ENCODE measurements at places on chromosomes 13 and 19.

- no peaks in the 10 kb centered on the region for H3K36me3 ChIP-seq
- DNase-seq: no peak
- no peaks in the 10 kb centered on the region for H3K27me3 ChIP-seq
- no peak overlapping the region for H3K4me3 ChIP-seq
- peak overlapping the region; percentile 23 for H3K27ac ChIP-seq
Measured at GRCh38 chr13:37443538-37443937, 155.0 kb downstream of the POSTN start.

- no peaks in the 10 kb centered on the region for H3K36me3 ChIP-seq
- no peak for DNase-seq
- H3K4me3 ChIP-seq: peak overlapping the region; percentile 4
- H3K27ac ChIP-seq: peak overlapping the region; percentile 58
- peaks cover 18% of the 10 kb centered on the region for H3K4me1 ChIP-seq
Measured at GRCh38 chr19:40775632-40776022, 306 bp downstream of the MIA start.

GRCh38 chr13:87671753-87672605, 808 bp downstream of the SLITRK5 start:
- H3K36me3 ChIP-seq: no peaks in the 10 kb centered on the region
- DNase-seq: peak; percentile 60
- no peak overlapping the region for H3K27ac ChIP-seq
- H3K4me1 ChIP-seq: peaks cover 41% of the 10 kb centered on the region
- peak overlapping the region; percentile 61 for H3K4me3 ChIP-seq
- H3K27me3 ChIP-seq: peaks cover 65% of the 10 kb centered on the region

DNA sequence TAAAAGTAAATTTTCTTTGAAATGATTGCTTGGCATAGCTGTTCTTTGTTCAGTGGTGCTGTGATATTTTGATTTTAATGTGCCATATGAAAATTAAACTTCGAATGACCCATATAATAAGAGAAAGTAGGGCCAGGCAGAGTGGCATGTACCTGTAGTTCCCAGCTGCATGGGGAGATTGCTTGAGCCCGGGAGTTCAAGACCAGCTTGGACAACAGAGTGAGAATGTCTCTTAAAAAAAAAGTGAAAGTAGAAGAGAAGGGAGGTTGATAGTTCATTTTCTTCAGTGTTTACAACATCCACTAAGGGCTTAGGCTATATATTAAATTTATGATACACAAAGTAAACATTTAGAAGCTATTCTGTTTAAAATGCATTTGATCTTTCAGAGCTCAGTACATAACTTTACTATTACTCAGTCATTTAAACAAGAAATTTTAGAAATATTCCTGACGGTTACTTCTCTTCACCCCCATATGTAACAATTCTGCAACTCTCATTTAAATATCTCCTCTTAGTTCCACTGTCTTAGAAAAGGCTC, 17.2 kb upstream of the RFC3 start:
- no peak for DNase-seq
- peaks cover 24% of the 10 kb centered on the region for H3K4me1 ChIP-seq
- H3K4me3 ChIP-seq: no peak overlapping the region
- H3K27me3 ChIP-seq: no peaks in the 10 kb centered on the region

DNA sequence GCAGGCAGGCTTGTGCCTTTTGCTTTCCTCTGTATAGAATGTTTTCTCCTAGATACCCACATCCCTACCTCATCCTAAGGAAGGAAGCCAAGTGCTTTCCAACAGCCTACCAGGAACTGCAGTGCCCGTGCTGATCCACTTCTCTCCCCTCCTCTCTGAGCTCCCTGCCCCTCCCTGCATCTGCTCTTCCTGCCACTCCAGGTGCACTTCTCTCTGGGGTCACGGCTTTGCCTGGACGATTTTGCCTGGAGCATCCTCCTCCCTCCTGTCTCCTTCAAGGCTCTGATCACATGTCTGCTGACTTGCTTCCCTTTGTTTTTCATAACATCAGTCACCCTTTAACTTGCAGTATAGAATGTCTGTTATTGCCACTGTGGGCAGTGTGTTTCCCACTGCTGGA, 34.7 kb upstream of the IRS2 start:
- H3K27ac ChIP-seq: no peak overlapping the region
- no peak for DNase-seq
- H3K27me3 ChIP-seq: no peaks in the 10 kb centered on the region

GRCh38 chr13:44317752-44318151, 55.9 kb upstream of the SERP2 start:
- no peaks in the 10 kb centered on the region for H3K36me3 ChIP-seq
- H3K4me3 ChIP-seq: no peak overlapping the region

DNA sequence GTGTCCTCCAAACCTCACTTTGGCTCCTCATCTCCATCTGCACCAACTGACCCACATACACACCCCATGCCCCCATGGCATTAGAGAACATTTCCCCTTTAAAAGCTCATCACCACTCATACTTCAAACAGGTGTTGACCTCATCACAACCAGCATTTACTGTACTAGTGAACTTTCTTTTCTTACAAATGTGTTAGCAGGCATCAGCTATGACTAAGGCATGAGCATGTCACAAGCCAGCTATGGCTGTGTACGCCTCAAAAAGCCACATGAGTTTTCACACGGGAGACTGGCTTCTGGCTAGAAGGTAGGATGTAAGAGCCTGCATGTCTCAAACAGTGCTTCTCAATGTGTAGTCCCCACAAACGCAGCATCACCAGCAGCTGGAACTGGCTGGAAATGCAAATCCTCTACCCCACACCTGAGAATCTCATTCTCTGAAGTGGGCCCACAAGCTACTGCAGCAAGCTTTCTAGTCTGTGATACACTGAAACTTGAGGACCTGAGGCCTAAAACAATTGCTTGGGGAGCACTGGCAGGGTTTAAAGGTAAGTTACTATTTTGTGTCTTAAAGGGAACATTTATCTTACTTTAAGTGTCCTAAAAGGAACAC, 66.8 kb downstream of the TUBGCP3 start:
- H3K27ac ChIP-seq: no peak overlapping the region
- H3K27me3 ChIP-seq: no peaks in the 10 kb centered on the region
- H3K36me3 ChIP-seq: peaks cover 88% of the 10 kb centered on the region
- no peak for DNase-seq

- DNase-seq: no peak
- no peak overlapping the region for H3K27ac ChIP-seq
- H3K4me3 ChIP-seq: no peak overlapping the region
- no peaks in the 10 kb centered on the region for H3K4me1 ChIP-seq
- no peaks in the 10 kb centered on the region for H3K27me3 ChIP-seq
Measured at GRCh38 chr13:67258482-67258881, 28.3 kb upstream of the PCDH9 start.

GRCh38 chr13:103324641-103325040, 258.4 kb upstream of the SLC10A2 start:
- H3K4me1 ChIP-seq: no peaks in the 10 kb centered on the region
- no peaks in the 10 kb centered on the region for H3K36me3 ChIP-seq
- H3K27me3 ChIP-seq: no peaks in the 10 kb centered on the region
- no peak overlapping the region for H3K4me3 ChIP-seq

DNA sequence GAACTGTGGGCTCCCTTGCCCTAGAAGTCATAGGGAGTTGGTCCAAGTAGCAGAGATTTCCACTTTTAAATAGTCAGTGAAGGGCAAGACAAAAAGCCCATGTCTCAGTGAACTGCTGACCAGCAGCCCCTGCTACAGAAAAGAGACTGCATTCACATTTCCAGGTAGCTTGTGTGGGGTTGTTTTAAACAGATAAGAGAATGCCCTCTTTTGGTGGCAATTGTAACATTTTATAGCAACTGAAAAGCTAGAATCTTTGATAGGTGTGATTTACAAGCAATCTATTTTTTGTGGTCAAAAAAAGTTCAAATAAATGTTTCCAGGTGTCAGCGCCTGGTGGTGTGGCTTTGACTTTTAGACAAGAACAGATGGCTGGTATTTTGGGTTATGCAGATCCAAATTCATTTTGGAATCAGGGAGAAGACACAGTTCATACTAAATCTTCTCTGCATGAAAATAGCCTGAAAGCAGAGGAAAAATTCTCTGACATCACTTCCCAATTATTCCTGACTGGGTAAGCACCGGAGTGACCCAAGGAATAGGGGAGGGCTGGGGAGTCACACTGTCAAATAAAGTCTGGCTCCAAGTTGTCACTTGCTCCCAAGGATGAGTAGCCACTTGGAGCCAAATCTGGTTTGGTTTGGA, 26.2 kb upstream of the GPR12 start:
- H3K27ac ChIP-seq: no peak overlapping the region
- peaks cover 10% of the 10 kb centered on the region for H3K4me1 ChIP-seq
- no peaks in the 10 kb centered on the region for H3K27me3 ChIP-seq
- no peak overlapping the region for H3K4me3 ChIP-seq

- peaks cover 15% of the 10 kb centered on the region for H3K4me1 ChIP-seq
- peak overlapping the region; percentile 95 for H3K27ac ChIP-seq
- peak overlapping the region; percentile 86 for H3K4me3 ChIP-seq
- peaks cover 7% of the 10 kb centered on the region for H3K36me3 ChIP-seq
Measured at GRCh38 chr19:52896431-52897137, 851 bp downstream of the ZNF320 start.

DNA sequence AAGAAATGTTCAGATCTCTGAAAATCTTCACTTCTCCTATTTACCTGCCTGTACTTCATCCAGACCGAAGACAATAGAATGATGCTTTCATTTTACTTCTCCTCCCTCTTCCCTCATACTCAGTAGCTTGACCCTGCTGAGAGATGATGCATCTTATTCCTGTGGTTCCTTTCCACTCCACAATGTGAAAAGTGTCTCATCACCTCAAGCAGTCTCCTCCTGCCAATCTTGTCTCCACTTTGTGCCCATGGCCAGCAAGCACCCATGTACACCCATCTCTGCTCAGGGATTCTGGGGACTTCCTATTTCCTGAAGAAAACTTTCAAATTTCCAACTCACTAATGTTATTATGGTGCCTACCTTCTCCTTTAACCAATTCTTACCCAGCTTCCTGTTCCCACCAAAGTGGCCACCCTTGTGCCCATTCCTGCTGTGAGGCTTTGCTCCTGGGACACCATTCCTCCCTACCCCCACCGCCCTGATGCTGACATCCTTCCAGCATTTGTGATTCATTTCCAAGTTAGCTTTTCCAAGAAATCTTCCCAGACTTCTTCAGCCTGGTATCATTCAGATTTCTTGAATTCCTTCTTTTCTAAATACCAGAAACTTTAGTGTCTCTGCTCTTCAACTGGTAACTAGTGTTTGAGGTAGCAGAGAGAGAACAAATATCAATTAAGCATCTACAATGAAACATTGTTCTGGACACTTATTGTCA, 212.5 kb downstream of the POSTN start:
- DNase-seq: no peak
- no peaks in the 10 kb centered on the region for H3K27me3 ChIP-seq
- H3K4me1 ChIP-seq: no peaks in the 10 kb centered on the region
- H3K27ac ChIP-seq: no peak overlapping the region

DNA sequence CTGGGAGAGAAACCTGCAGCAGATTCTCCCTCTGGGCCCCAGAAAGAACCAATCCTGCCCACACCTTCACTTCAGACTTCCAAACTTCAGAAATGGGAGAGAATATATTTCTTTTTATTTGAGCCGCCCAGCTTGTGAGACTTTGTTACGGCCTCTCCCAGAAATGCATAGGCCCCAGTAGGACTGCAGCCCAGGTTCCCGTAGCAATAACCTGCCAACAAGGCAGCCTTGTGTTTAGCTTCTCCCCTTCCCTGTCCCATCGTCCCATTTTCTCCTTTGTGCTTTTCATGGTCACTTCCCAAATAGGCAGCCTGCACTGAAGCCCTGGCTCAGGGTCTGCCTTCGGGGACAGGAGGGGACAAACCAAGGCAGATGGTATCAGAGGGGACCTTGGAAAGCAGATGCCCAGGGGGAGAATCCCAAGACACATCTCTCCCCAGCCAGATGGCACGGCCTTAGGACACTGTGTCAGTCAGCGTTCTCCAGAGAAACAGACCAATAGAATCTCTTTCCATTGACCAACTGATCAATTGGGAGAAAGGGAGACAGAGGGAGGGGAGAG, 3.7 kb upstream of the ARHGEF7 start:
- peaks cover 55% of the 10 kb centered on the region for H3K27me3 ChIP-seq
- H3K4me3 ChIP-seq: no peak overlapping the region
- H3K27ac ChIP-seq: no peak overlapping the region
- H3K36me3 ChIP-seq: no peaks in the 10 kb centered on the region

- no peaks in the 10 kb centered on the region for H3K27me3 ChIP-seq
- peak overlapping the region; percentile 68 for H3K27ac ChIP-seq
- no peak for DNase-seq
- peaks cover 37% of the 10 kb centered on the region for H3K4me1 ChIP-seq
Measured at GRCh38 chr19:8489561-8490394, 12.7 kb downstream of the PRAM1 start.

DNA sequence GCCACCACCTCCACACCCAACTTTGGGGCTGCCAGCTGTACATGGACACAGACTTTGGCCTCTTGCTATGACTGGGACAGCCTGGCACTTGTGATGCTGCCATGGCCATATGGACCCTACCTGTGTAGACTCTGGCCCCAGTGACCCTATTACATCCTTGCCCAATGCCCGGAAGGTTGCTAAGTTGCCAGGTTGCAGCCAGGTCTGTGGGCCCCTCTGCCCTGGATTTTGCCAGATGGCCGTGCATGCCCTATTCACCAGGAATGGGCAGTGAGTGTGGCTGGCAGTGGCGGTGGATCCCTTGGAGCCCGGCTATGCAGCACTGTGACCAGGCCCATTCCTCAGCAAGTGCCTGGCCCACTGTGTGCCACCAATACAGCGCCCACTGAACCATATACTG, 8.9 kb upstream of the SDHAF1 start:
- DNase-seq: no peak
- H3K27ac ChIP-seq: no peak overlapping the region
- no peaks in the 10 kb centered on the region for H3K36me3 ChIP-seq
- H3K4me3 ChIP-seq: no peak overlapping the region
- peaks cover 9% of the 10 kb centered on the region for H3K4me1 ChIP-seq
- peaks cover 57% of the 10 kb centered on the region for H3K27me3 ChIP-seq

DNA sequence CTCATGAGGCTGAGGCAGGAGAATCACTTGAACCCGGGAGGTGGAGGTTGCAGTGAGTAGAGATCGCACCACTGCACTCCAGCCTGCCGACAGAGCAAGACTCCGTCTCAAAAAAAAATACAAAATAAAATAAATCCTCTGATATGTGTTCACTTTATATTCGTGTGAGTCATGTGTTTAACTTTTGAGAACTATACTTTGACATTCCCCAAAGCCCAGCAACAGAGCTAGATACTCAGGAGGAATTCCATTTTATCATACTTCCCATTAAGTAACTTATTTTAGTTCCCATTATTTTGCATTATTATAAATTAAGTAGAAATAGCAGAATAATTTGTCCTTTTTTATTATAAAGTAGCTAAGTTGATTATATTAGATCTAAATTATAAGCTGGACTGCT, 3.3 kb upstream of the CHAMP1 start:
- H3K27me3 ChIP-seq: no peaks in the 10 kb centered on the region
- H3K36me3 ChIP-seq: peaks cover 11% of the 10 kb centered on the region
- H3K27ac ChIP-seq: no peak overlapping the region
- no peak for DNase-seq
- no peak overlapping the region for H3K4me3 ChIP-seq
